Camera-type eye (tissue), 1 donor: ENCODE measurements at places on chromosomes 12 and 14. TPM values are rescaled to one million over a fixed set of nuclear protein-coding genes. Genes with fewer than 3 reads are reported as not detected.

The RAB2B gene
- total RNA-seq, result 45.2 TPM

The HSP90AA1 gene
- total RNA-seq, result 1,156 TPM

The TPI1 gene
- total RNA-seq, result 547 TPM

The PLEKHD1 gene
- 2.0 TPM for total RNA-seq

The GPR65 gene
- 0.66 TPM for total RNA-seq

The GLT8D2 gene
- 57.2 TPM for total RNA-seq

The NANOG gene
- not detected for total RNA-seq

The ACSS3 gene
- 21.3 TPM for total RNA-seq

The SERPINA1 gene
- total RNA-seq, result 6.8 TPM
